ENCODE measurements at places on chromosomes 4 and X. TPM values are rescaled to one million over a fixed set of nuclear protein-coding genes. Genes with fewer than 3 reads are reported as not detected.

- DNase-seq: peak; percentile 41
These were observed at the start of gene ARAP2 for GRCh38 chr4:36244257-36245082. TSS of gene ARAP2 (minus strand) at chr4:36244514. CDS start at chr4:36229486, 15,028 bp downstream.

Gene MTTP
- total RNA-seq: 1.0 TPM

DNA sequence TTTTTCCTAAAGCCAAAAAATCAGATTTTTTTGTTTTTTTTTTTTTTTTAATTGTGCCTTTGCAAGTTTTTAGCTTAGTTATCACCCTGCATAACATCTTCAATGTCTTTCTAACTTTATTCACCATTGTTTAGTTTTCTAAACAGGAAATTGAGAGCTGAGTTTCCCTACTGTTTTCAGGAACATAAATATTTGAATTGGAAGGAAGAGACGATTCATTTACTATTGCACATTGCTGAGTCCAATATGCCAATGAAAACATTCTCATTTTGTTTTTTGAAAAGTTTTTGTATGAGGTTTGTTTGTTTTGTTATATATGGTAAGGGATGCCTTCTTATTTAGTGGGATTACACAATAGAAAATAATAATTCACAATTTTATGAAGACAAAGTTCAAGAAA lies 148.4 kb downstream of the ANKRD50 start:
- no peak for DNase-seq

- DNase-seq: no peak
These were observed 13.2 kb downstream of the ATP8A1 start for GRCh38 chr4:42643685-42644084.

DNA sequence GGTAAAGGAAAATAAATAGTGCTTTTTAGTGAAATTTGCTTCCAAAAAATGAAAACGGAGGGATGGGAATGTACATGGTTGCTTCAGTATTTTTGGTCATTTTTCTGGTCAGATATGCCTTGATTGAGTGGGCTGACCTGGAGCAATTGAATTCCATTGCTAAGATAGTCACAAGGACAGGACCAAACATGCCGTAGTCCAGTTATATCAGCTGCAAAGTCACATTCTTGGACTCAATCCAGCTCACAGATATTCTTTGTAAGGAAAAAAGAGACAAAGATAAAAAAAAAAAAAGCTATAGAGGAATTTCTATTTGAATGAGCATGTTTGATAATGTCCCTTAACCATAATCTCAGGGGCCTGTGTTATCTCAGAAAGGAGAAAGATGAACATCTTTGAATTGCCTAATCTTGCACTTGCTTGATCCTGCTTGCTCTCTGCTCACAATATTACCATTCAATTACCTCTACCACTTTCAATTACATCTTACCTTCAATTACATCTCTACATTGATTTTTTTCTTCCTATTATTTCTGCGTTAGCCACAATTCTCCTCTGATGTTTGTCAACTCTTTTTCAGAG lies 75.4 kb upstream of the PACRGL start:
- DNase-seq: no peak

Gene DCAF4L1
- 0.12 TPM for total RNA-seq

DNA sequence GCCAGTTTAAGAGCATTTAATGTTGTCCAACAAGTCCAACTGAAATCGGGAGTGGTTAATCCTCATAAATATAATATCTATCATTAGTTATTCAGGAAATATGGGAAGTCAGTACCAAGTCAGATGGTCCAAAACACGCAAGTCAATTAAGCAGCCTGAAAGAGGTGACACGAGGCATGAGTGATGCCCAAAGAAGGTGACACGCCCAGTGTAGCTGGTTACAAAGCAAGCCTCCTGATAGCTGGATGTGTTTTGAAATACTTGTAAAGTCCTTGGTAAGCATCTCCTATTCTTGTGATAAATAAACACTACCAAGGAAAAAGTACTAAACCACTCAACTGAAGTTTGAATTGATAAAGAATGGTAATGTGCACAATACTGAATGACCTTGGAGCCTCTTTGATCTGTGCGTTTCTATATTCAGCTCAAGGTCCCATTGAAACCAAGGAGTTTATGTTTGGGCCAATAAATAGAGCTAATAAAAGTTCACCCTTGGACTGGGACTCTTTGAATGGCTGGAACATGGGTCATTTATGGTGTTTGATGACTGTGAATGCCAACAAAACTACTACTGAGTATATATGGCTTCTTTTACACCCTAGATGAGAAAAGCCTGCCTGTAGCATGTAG lies 93.2 kb upstream of the KLF3 start:
- no peak for DNase-seq

Gene MXRA5
- total RNA-seq: 3.3 TPM

Measured in right cardiac atrium (tissue), 5 donors.